ENCODE measurements at places on chromosomes 6 and 20.

DNA sequence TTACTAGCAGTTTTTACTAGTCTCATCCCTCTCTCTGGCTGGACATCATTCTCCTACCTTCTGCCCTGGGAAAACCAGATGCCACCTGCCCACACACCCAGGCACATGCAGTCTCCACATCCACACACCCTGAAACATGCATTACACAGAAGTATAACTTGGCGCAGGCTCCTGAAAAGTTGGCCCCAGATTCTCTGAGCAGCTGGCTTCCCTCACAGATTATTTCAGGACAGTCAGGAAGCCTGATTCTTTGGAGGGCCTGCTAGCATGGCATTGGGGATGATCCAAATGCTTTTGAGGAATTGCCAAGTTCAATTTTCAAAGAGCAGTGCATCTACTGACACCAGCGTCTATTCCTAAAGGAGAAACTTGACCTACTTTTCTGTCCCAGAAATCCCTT lies 27.8 kb upstream of the KIF16B start:
- DNase-seq, result no peak

- no peak for DNase-seq
These were observed 279.7 kb downstream of the ZFAND3 start for GRCh38 chr6:38099221-38099620.

- DNase-seq, result no peak
These were observed 171.8 kb downstream of the BCAS1 start for GRCh38 chr20:53898556-53898931.

DNA sequence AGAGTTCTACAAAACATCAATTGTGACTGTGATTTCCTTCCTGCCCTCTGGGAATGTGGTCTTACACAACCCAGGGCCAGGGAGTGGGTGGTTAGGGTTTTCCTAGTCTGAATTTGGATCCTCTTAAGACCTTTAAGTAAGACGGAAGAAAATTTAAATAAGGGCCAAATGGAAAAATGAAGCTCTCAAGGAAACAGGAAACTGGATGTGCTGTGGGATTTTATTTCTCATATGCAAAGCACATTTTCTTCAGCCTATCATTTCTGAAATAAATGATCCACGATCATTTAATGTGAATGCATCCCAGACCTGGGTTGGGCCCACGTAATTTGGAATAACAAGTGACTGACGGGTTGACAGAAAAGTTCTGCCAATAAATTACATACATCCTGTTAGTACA lies 243.6 kb downstream of the CLIC5 start:
- no peak for DNase-seq

DNA sequence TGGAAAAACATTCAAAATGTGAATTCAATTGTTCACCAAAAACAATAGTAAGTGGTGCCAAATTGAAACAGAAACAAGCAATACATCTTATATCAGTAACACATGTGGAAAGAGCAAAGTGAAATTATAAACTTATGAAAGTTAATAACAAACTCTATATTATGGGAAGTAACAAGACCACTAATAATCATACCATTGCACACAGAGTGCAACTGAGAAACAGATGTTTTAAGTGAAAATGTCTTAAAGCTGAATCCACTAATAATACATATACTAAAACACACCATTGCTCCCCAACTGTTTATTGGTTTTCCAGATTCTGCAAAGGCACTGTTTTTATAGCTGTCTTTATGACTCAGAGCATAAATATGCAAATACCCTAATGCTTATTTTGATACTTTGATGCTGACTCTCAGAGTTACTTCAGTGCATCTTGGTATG lies 292.3 kb downstream of the RFPL4B start:
- DNase-seq, result no peak

DNA sequence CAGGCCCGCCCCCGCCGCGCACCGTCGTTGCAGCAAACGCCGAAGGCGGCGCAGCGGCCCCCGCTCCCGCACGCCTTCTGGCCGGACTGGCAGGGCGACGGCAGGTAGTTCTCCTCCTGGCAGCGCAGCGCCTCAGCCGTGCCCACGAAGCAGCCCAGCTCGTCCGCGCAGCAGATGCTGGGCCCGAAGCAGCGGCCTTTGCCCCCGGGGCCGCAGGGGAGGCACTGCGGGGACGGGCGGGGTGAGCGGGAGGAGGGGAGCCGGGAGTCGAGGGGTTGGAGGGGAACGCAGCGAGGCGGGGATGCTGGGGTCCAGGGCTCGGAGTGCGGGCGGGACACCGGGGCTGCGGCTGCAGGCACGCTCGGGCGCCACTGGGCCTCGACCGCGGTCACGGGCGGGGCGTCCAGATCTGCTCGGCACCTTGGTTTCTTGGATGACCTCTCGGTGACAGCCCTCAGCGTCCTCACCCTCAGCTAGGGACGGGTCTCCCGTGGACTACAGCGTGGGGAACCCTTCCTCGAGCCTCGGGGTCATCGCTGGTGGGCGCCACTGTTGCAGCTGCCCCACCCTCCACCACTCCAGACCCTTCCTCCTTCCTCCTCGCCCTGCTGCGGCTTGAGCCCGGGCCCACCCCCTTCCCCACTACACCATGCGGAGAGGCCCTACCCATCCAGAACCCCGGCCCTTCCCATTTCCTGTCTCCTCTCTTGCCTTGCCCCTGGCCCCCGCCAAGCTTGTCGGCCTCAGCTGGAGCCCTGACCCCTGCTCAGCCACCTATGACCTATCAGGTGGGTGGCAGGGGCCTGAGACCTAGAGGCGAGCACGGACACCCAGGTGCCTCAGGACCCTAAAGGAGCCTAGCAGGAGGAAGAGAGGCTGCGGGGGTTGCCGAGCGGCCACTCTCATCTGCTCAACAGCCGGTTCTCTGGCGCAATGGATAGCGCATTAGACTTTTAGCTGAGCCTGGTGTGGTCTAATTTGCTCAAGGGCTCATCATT lies 1.3 kb downstream of the AVP start:
- DNase-seq, result no peak

DNA sequence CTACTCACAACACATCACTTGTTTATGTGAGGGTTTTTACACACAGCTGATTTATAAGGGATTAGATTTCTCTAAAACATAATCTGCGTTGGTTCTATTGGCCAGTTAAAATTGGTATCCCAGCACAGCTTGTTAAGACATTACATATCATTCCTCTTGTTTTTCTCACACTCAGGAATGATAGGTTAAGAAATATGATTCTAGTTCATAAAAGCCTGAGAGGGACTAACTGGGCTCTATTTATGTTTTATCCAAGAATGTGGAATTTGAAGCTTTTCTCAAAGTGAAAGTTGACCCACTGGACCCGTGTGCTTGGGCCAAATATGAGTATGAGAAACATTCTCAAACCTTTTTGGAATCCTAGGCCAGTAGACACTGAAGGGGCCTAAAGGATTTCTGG lies 117.3 kb downstream of the TMEM170B start:
- DNase-seq, result no peak

DNA sequence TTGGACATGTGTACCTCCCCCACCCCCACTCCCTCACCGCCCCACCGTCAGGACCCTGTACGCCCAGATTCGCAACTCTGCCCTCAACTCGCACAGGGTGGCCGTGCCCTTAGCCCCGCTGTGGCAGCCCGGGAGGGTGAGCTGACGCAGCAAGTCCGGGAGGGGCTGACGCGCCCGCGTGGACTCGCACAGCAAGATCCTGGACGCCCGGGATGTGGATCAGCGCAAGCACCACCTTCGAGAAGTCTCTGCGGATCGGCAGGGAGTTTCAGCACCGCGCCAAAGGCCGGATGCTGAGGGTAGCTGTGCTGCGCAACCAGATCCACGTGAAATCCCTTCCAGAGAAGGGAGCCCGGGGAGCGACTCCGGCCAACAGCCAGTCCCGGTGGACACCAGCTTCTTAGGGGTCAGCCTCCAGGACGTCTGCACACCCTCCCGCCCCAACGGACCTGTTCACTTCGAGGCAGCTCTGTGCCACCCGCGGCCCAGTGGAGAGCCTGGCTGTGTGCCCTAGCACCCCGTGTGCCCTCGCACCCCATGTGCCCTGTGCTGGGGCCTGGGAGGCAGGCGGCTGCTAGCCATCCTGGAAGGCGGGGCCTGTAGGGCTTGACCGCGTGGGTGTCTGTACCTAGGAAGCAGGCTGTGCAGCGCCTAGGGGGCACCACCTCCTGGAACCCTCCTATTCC lies 6.7 kb upstream of the GJA10 start:
- no peak for DNase-seq

DNA sequence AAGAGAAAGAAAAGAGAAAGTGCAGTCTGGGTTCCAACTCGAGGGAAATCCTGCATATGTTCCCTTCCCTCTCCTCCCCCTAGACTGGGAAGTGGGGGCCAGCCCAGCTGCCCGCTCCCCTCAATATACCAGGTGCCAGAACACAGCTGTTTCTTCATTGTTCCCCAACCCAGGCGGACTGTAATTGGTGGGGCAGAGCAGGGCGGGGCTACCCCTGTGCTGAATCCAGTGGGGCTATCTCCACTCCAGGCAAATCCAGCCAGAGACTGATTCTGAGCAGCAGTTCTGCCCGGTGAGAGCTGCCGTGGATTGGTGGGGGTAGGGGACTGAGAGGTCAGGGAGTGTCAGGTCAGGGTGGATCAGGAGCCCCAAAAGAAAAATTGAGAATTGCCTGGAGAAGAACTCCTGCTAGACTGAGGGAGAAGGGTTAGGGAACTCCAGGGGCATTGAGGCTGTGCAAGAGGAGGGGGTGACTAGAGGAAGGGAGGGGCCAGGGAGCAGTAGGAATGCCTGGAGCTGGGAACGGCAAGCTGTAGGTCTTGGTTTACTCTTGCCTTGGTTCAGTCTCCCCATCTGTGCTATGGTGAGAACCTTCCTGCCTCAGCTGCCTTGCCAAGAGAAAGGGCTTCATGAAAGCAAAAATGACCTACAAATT lies at the start of gene MYMX:
Gene MYMX, plus strand, starts transcription at position 250 of the 655 bp plus-strand sequence. CDS start 546 bp downstream, outside the sequence.
- DNase-seq, result no peak

GRCh38 chr20:62777528-62777830 lies 18.8 kb upstream of the MRGBP start:
- DNase-seq, result no peak

- no peak for DNase-seq
These were observed 8.2 kb downstream of the DHX35 start for GRCh38 chr20:38970302-38970701.

GRCh38 chr6:125700581-125701353 lies 48.7 kb upstream of the HEY2 start:
- DNase-seq, result no peak

Measured in central memory CD4-positive, alpha-beta T cell (primary cell).